Heart left ventricle (tissue), 16 donors: ENCODE measurements at places on chromosomes 4 and X. TPM values are rescaled to one million over a fixed set of nuclear protein-coding genes. Genes with fewer than 3 reads are reported as not detected.

The GPR173 gene
- 0.47 TPM for total RNA-seq

- DNase-seq, result no peak
These were observed 191.4 kb downstream of the MGST2 start for GRCh38 chr4:139857021-139857420.

The PCDH18 gene
- 5.7 TPM for total RNA-seq

GRCh38 chrX:21745756-21746155 is 12.2 kb downstream of the SMPX start:
- DNase-seq, result no peak

DNA sequence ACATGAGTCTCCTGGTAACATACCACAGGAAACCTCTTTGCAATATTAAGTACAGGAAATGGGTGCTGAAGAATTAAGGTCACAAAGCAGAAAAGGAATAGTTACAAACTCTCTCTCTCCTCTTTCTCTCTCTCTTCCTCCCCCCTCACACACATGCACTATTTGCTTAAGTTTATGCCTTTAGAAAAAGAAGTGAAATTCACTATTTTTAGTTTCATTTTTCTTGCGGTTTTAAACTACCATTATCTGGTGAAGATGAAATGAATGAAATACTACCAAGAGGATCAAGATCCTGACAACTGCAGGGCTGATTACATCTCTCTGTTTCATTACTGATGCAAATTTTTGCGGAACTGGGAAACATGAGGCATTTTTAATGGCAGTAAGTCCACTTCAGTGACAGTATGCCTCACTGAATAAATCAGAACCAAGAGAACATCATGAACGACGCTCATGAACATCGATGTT is 64.3 kb upstream of the FTHL17 start:
- no peak for DNase-seq
